Stimulated activated CD4-positive, alpha-beta T cell treated with anti-CD3 and anti-CD28 coated beads, TNF-alpha, amount 100 ng/mL, for 4 hours (primary cell): ENCODE measurements at places on chromosomes 4 and X.

GRCh38 chrX:84469226-84469625 is 33.0 kb downstream of the HDX start:
- DNase-seq: no peak

DNA sequence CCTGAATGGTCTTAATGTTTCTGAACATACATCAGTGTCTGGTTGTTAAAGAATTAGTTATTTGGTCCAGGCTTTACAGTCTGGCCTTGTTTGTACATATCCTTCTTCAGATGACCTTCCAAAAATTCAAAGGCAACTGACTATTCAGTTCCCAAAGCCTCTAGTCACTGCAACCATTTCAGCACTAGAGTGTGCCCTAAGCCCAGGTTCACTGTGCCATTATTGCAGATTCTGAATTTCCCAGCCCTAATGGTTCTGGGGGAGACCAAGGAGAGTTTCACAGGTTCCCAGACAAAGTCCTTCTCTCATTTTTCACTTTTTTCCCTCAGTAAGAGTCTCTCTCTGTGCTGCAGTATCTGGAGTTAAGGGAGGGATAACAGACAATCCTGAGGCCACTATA is 235.8 kb downstream of the TRAM1L1 start:
- no peak for DNase-seq

GRCh38 chrX:153909024-153909979 is 4.8 kb downstream of the AVPR2 start:
- DNase-seq: no peak

- DNase-seq: no peak
Measured at GRCh38 chrX:37854748-37855147, 7.4 kb upstream of the DYNLT3 start.

DNA sequence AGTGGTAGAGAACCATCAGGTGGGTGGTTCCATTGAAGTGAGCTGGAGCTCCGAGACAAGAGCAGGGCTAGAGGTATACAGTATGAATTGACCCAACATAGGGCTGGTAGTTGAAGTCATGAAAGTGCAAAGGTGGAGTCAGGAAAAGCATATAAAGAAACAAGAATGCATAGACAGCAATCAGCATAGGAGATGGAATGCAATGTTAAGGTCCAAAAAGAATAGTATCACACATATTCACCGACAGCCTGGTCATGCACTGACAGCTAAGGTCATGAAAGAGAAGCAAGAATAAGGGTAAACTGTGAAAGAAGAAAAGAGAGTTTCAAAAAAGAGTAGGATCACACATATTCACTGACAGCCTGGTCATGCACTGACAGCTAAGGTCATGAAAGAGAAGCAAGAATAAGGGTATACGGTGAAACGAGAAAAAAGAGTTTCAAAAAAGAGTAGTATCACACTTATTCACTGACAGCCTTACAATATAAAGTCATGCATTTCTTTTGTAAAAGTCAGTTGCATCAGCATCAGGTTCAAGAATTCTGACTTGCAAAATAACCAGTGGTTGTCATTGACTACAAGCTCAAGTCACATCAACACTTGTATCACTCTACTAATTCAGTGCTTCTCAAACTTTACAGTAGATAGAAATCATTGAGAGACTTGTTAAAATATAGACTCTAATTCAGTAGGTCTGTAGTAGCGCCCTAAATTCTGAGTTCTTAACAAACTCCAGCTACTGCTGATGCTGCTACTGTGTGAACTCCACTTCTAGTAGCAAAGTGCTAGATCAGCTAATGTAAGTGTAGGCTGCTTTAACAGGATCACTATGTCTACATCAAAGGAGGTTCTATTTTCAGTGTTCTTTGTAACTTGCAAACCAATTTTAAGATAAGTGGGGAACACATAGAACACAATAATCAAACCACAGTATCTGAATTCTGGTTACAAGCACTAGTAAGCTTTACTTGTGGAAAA is 221.9 kb downstream of the PDGFC start:
- no peak for DNase-seq

DNA sequence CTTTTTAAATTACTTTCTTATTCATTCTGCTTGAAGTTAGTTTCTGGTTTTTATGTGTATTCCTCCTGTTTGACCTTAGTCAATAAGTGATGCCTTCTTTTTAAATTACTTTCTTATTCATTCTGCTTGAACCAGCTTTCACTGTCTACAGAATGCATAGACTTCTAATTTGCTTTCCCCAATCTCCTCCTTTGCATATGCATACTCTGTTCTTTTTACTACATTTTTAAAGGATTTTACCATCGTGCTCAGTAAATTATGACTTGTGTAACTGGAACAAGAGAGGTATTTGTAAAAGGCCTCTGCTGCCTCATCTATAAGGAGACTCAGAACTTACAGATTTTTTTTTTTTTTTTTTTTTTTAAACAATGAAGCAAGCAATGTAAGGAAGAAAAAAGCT is 228.7 kb downstream of the PPP3CA start:
- DNase-seq: no peak

DNA sequence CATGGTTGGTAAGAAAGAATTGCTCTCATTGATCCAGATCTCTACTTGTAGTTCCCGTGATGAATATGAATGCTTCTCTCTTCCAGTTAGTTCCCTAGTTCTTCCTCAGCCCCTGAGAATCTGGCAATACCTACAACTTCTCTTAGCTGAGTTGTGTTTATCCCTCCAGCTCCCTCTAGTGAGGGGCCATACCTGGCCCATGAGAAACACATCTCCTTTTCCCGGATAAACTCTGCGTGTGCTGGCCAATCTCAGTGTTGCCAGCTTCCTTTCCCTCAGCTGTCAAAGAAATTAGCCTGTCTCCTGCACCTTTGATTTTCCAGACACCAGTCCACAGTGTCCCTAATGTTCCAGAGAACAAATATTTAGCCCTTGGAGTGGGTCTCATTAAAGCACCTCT is 5.7 kb downstream of the CBLL2 start:
- no peak for DNase-seq

GRCh38 chr4:68494688-68495087 is 47.4 kb downstream of the TMPRSS11E start:
- no peak for DNase-seq

DNA sequence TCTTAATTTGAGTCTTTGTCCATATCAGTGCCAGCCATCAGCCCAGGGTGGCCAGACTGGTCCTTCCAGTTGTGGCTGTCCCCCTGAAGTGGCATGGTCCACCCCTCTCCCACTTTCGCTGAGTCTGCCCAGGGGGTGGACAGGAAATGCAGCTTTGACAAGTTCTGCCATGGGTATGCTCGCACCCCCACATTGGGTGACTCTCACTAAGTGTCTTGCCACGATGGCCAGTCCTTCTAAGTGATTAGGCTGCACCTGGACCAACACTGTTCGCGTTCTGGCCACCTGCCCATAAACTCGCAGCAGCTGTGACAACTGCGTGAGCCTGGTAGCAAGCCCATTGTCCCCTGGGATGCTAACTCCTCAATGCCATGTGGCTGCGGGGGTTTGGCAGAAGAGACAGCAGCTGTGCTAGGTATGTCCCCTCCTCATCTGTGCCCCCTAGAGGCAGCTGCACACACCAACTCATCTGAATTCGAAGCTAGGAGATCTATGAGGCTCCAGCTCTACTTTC is 10.0 kb upstream of the LNX1 start:
- DNase-seq: no peak

DNA sequence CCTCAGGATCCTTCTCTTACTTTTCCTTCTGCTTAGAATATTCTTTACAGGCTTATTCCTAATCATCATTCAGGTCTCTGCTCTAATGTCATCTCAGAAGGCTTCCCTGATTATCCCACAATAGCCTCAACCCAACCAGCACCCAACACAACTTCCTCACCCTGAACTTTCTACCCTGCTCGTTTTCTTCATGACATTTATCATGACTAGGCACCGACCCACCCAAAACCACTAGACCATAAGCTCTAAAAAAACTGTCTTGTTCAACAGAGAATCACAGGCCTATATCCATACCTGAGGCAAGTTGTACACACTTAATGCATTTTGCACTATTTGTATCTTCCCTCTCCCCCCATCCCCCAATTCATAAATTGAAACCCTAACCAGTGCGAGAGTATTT is 95.3 kb downstream of the SH3RF1 start:
- DNase-seq: no peak

GRCh38 chr4:7672601-7673000 is 237.9 kb upstream of the PSAPL1 start:
- no peak for DNase-seq

DNA sequence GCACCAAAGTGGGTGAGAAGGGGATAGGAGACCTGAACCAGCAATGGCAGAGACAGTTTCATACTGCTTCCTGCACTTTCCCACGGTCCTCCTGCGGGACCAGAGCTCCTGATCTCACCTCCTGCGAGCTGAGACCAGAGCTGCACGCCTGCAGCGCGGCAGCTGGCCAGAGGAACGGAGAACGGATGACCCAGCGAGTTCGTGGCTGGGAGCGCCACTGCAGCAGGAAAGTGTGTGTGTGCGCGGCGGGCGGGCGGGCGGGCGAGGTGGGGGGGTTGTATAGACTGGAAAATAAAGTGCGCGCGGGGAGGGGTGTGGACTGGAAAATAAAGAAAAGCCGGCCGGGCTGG is 16.5 kb downstream of the MCF2 start:
- DNase-seq: no peak

DNA sequence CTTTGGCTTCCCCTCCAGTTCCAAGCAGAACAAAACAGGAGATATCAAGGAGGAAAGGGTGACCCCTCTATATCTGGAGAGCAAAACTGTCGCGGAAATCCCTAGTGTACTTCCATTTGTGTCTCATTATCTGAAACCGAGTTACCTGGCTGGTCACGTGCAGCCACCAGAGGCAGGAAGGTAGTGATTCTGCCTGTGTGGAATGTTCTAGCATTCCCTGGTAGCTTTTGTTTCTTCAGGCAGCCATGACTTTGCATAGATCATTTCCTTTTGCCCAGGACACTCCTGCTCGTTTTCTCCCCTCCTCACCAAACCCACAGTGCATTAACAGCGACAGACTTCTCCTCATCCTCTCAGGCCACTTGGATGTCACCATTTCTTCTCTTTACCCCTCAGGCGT is 107.9 kb downstream of the PTTG2 start:
- DNase-seq: no peak

DNA sequence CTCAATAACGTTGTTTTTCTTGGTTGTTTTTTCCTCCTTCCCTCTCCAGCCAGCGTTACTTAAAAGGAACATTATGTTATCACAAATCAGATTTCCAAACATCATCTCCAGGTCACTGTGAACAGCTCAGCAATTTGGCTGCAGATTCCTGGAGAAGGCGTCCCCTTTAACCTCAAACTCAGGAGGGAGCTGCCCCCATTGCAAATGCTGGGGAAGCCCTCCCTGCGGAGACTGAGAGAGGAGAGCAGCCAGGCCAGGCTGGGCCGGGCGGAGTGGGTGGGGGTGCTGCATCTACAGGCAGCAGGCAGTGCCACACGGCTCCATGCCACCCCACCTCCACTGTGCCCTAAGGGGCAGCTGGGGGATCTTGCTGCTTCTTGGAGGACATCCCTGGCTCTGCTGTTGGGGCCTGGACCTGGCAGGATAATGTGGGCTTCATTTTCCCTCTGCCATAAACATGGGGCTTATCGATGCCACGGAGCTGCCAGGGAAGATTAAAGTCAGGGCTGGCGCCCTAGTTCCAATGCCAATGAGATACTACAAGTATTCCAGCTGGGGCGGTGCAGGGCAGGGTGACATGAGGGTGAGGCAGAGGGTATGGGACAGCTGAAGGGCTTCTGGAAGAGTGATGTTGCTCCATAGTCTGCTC is 148.8 kb downstream of the PJA1 start:
- no peak for DNase-seq

DNA sequence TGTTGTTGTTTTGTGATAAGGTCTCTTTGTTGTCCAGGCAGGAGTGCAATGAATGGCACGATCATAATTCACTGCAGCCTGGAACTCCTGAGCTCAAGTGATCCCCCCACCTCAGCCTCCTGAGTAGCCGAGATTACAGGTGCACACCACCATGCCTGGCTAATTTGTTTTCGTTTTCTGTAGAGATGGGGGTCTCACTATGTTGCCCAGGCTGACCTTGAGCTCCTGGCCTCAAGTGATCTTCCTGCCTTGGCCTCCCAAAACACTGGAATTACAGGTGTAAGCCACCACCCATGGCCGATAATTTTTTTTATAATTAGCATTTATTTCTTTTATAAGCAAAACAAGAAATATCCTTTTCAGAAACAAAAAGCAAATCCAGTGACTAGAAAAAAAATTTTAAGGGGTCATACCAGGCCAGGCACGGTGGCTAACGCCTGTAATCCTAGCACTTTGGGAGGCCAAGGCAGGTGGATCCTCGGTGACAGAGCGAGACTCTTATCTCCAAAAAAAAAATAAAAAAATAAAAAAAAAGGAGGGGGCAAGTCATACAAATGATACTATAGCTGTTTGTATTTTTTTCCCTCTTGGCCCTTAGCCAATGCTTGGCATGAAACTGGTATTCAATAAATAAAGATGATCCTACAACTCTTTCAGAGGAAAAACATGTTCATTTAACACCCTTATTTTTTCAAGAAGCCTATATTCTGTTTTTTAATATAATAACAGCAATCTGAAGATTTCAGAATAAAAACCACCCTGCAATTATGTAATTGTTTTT is 3.4 kb downstream of the PLAC8 start:
- DNase-seq: no peak

- no peak for DNase-seq
Measured at GRCh38 chrX:39304746-39305145, 503.5 kb downstream of the MID1IP1 start.

DNA sequence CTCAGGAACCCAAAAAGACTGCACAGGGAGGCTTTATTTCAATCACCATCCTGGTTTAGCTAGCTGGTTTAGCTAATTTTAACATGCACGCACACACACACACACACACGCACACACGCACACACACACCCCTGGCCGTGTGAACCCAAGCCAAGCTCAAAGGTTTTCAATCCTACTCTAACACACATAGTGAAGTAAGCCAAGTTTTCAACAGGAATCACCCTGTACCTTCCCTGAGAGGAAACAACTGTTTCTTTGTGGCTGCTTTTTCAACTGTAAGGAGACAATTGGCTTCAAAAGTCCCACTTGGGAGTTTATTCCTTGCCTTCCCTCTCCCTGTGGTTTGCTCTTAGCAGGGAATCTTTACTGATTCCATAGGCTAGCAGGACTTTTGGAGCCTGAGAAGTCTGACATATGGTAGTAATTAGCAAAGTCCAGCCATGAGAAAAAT is 98.9 kb upstream of the BMP3 start:
- DNase-seq: no peak

DNA sequence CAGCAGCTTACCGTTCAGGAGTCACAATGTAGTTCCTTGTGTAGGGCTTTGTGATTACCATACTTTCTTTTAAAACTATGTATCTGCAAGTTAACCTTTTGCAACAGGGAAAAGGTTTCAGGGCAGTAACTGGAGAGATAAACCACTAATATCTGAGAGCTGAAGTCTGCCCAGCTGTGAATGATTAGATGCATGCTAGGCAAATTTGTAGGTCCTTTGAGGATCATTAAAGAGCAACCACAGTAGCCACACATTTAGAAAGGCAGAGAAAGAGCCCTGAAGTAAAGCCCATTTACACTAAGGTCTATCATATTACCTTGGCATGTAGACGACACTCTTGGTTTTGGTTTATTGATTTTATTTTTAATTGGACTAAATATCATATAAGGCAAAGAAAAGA is 60.0 kb downstream of the ATP8A1 start:
- DNase-seq: no peak

GRCh38 chr4:188268131-188268908 is 129.1 kb downstream of the TRIML1 start:
- DNase-seq: no peak
